ENCODE measurements at places on chromosomes 7 and 10.
A peak's percentile ranks its signal among the peaks of the same experiment; 100 is the strongest.

- DNase-seq: no peak
These were observed 14.6 kb downstream of the GSDME start for GRCh38 chr7:24742506-24743162.

- DNase-seq: peak; percentile 85
These were observed 652 bp upstream of the C10orf143 start for GRCh38 chr10:130111113-130111851.

DNA sequence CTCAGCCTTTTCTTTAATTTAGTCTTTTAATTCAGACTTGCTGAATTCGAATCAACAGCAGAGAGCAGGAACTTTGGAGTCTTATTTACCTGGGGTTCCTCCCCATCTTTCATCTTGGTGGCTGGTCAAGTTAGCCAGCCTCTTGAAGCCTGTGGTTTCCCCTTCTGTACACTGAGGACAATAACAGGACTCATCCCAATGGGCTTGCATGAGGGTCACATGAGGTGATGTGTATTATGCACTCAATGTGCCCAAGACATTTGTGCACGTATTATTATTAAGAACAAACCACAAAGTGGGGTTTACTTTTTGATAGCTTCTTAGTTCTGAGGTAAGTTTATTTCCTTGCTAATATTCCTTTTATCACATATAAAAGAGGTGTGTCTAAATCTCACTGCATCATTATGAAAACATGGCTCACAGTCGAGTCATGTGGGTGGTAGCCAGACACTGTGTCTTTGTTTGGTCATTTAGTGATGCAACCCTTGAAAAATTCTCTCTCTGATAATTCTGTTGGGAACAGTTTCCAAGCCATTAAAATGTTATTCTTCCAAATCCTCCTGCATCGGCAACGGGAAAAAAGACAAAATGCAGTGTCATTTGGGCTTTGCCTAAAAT is 86.5 kb upstream of the GRB10 start:
- DNase-seq: no peak

GRCh38 chr10:69863580-69863979 is 61.9 kb downstream of the COL13A1 start:
- no peak for DNase-seq

Measured in NCI-H2171 (cell line).